SW 1271 (cell line): ENCODE measurements at places on chromosomes 12 and 14.

- DNase-seq = no peak
Observed at GRCh38 chr12:40310211-40310610, 85.4 kb downstream of the LRRK2 start.

GRCh38 chr14:55869397-55870049 is 248.7 kb upstream of the PELI2 start:
- DNase-seq = no peak

- DNase-seq = peak; percentile 90
Observed at GRCh38 chr12:65649126-65649525, 175.2 kb upstream of the HMGA2 start.

DNA sequence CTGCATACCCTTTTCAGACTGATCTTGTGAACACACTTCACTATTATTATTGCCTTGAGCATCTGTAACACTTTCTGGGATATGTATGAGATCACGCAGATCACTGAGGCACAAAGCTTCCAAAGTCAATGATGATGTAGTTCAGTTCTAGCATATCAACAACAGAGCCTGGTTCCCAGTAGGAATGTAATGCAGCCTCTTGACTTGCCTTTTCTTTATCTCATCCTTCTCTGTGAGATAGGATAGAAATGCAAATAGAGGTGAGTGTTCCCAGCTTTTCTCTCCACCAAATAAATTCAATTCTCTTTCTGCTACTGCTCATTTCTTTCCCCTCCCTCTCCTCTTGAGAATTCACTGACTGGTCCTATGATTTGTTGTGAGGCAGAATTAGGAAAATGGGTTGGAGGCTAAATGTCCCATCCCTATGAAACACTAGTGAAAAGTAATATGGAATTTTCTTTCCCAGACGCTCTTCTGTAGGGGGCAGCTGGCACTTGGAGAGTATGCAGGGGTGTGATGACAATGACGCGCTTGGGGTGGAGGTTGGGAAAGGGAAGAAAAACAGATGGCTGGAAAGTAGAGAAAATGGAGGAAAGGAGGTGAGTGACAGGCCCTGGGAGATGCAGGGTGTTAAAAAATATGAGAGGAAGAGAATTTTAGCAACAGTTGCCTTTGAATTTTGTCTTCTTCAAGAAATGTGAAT is 96.0 kb upstream of the TMTC1 start:
- DNase-seq = no peak

DNA sequence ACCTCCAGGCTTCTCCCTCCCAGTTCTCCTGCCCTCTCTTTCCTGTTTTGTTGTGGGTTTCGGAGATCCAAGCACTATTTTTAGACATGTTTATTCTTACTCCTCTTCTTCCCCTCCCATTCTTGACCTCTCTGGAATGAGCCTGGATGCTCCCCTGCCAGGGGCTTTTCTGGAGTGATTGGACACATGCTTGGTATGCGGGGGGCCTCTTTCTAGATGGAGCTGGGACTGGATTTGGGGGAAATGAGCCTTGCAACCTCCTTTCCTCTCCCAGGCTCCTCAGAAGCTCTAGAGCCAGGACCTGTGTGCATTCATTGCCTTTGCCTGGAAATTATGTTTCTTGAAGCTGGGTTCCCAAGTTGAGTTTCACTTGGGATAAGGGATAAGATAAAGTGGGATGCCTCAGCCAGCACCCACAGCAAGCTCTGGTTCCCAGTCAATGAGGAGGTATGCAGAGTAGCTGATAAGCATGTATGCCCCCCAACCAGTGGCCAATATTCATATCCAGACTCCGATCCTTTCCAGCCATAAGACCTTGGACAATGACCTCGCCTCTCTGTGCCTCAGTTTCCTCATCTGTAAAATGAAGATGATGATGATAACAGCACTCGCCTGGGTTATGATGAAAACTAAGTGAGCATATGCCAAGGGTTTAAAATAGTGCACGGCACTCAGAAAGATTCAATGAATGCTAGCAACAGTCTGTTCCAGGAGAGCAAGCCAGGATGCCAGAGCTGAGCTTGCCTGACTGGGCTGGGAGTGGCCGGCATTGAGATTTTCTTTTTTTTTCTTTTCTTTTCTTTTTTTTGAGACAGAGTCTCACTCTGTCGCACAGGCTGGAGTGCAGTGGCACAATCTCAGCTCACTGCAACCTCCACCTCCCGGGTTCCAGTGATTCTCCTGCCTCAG is 97.8 kb downstream of the SCARB1 start:
- DNase-seq = no peak
